ENCODE measurements at places on chromosomes 1 and 21.

- DNase-seq = no peak
Measured at GRCh38 chr1:10424034-10424433, 6.2 kb upstream of the CENPS start.

- no peak for DNase-seq
Measured at GRCh38 chr1:230368363-230368762, 57.8 kb downstream of the PGBD5 start.

DNA sequence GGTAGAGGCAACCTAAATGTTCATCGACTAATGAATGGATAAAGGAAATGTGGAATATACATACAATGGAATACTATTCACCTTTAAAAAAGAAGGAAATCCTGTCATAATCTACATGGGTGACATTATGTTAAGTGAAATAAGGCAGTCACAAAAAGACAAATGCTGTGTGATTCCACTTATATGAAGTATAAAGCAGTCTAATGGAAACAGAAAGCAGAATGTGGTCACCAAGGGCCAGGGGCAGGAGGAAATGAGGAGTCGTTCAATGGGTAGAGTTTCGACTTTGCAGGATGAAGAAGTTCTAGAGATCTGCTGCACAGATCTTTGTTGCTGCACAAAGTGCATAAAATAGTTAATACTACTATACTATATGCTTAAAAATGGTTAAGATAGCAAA lies 7.8 kb downstream of the DIPK1A start:
- no peak for DNase-seq

GRCh38 chr1:108034396-108034795 lies 69.4 kb upstream of the VAV3 start:
- no peak for DNase-seq

GRCh38 chr1:229625071-229625914 lies 629 bp downstream of the TAF5L start:
- peak; percentile 10 for DNase-seq

DNA sequence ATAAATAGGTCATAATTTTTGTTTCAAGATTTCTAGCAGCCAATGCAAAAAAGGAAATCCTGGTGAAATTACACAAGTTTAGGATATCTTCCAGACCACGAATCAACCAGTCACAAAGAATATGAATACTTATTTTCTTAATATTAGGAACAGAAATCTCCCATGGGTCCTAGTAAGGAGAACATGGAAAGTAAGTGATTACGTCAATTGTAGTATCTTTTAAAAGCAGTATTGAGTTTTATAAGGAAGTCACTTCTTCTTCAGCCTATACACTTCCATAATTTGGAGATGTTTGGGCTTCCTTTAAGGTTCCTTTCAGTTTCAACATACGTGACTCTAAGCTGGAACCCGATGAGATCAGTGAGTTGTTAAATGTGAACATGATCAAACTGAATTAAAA lies 534.5 kb downstream of the USP25 start:
- DNase-seq = no peak

DNA sequence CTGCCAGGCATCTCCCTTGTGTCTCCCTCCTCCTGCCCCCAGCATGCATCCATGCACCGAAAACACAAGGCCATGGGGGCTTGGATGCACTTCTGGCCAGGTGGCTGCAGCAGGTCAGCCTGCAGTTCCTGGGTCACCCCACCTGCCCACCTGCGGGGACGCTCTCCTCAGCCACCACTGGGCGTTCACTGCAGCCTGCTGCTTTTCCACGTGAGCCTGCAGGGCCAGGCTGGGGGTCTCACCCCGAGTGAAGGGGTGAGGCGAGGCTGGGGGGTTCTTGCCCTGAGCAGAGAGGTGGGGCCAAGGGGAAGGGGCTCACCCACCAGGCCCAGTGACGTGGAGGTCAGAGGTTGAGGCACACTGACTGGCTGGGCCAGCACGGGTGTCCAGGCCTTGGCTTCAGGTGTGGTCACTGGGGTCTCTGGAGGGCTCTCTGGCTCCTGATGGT lies 64.6 kb downstream of the WNT9A start:
- DNase-seq = no peak

- DNase-seq = peak; percentile 5
Measured at GRCh38 chr1:77282866-77283539, 1.2 kb downstream of the AK5 start.

DNA sequence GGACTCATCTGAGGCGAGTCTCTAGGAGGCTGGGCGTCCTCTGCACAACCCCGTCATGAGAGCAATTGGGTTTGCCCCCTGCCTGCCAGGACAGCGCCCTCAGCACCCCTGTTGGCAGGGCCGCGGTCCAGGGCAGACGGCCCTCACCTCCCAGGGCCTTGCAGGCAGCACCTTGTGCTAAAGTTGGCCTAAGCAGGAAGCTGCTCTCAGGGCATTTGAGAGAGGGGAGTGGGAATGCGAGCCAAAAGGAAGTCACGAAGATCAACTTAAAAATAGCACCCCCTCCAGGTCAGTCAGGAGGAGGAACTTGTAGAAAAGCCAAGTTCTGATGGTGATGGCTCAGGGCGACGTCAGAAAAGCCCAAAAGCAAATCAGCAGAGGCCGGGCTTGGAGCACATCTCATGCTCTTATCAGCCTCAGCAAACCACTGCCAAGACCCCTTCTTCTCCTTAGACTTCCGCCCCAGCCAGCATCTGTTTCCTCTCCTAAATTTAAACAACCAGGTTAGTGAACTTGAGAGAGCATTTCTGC lies 12.6 kb upstream of the ADORA3 start:
- no peak for DNase-seq

DNA sequence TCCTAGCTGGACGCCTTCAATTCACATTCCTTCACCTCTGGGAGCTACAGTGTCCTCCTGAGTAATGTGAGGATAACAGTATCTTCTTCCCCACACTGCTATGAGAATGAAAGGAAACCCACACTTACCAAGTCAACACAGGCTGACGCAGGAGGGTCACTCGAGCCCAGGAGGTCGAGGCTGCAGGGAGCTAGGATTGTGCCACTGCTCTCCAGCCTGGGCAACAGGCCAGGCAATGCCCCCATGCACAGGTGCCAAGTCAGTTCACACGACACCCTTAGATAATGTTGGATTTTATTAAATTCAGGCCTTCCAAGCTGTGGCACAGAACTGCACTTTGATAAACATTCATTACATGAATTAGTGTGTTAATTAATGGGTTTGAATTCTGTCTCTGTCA lies 31.9 kb downstream of the MATN1 start:
- no peak for DNase-seq

- no peak for DNase-seq
Measured at GRCh38 chr21:38478782-38479181, 19.5 kb downstream of the ERG start.

DNA sequence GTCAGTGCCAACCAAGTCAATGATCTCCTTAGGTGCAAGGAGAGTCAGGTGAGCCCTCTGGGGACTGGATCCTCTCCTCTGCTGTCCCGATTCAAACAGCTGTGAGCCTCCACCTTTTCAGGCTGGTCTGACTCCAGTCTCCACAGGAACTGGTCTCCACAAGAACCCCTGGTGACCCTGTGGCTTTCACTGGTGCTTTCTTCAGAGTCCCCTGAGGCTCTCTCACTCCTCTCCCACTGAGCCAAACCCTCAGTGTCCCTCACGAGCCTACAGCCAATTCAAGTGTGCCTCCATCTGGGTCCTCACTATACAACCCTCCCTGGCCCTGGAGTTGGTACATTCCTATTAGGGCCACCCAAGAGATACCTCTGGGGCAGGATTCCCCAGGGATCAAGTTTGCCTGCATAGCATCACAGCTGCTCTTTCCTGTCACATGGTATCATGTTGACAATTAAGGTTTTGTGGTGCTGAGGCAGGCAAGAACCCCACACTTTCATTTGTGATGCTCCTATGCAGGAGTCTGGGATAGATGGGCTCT lies 5.2 kb upstream of the NGF start:
- DNase-seq = no peak

- no peak for DNase-seq
Measured at GRCh38 chr1:212255705-212256307, 29.4 kb upstream of the PPP2R5A start.

DNA sequence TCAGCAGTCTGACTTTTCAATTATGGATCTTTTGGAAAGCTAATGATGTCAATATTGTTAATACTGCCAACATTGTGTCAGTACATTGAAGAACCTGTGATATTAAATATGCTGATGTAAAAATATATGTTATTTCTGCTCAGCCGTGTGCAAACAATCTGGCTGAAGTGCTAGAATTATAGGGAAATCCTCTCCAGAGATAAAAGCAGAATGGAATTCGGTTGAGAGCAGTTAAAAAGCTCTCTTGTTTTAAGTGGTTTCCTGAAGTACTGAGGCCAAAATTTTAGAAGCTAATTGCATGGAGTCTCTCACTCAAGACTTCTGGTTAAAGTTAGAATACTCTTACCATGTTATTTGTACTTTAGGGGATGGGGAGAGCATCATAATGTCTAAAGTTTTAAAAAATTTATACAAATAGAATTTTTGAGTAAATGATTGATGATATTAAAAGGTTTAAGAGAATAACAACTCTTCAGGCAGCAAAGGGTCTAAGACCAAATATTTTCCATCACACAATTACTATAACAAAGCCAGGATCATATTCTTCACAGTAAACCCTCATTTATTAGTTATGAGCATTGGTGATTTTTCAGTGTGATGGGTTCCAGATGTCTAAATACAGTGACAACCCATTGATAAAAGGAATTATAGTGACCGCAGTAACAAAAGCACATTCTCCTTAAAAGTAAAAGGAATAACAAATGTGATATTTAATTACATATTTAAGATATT lies 834.2 kb upstream of the CXADR start:
- no peak for DNase-seq

DNA sequence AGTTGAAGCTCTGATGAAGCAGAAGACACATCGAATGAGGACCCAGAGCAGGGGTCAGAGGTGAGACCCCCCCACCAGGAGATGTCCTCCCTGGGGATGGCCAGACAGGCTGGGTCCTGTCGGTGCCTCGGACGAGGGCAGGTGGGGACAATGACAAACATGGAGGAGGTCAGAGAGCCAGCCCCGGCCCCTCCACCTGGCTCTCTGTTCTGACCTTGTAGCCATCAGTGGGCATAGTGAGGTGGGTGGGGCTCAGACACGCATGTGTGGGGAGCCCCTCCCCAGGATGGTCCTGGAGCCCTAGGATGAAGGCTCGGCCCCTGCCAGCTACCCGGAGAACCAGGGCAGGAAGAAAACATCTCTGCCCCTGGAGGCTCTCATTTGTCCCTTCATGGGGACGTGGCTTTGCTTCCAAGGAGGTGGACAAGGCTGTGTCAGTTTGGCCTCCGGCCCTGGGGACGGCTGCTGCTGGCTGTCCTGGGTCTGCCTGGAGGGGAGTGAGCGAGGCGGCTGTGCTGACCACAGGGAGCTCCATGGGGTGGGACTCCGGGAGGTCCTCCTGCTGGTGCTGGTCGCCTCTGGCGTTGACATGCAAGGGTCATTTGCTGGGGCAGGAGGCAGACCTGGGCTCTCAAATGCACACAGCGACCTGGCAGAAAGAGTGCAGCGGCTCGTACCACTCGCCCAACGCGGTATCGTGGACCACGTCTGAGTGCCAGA lies 2.6 kb downstream of the KRTAP10-6 start:
- no peak for DNase-seq

DNA sequence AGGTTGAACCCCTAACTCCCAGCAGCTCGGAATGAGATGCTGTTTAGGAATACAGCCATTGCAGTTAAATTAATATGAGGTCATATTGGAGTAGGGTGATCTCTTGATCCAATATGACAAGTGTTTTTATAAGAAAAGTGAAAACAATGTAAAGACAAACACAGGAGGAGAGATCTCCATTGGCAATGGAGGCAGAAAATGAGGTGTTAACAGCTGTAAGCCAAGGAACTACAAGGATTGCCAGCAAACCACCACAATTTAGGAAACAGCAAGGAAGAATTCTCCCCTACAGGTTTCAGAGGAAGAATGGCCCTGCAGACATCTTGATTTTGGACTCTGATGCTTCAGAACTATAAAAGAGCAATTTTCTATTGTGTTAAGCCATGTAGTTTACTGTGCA lies 774.3 kb downstream of the MRPL39 start:
- no peak for DNase-seq

GRCh38 chr1:178969226-178969987 lies 56.3 kb upstream of the FAM20B start:
- DNase-seq = no peak

GRCh38 chr1:42943166-42943565 lies 15.5 kb downstream of the SLC2A1 start:
- peak; percentile 13 for DNase-seq

DNA sequence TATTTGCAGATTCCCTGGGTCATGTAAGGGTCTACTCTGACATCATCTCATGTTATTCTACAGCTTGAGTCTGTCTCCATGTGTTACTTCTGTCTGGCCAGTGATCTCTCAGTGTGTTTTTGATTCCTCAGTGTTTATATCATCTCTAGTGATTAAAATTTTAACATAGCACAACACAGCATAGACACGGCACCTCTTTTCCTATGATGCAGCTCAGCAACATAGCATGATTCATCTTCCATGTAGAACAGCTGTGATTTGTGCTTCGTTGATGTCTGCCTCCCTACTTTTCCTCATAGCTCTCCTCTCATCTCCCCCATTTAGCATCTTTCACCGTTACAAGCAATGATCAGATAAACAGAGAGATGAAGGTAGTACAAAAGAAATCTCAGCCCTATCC lies 163.9 kb upstream of the DPT start:
- no peak for DNase-seq

DNA sequence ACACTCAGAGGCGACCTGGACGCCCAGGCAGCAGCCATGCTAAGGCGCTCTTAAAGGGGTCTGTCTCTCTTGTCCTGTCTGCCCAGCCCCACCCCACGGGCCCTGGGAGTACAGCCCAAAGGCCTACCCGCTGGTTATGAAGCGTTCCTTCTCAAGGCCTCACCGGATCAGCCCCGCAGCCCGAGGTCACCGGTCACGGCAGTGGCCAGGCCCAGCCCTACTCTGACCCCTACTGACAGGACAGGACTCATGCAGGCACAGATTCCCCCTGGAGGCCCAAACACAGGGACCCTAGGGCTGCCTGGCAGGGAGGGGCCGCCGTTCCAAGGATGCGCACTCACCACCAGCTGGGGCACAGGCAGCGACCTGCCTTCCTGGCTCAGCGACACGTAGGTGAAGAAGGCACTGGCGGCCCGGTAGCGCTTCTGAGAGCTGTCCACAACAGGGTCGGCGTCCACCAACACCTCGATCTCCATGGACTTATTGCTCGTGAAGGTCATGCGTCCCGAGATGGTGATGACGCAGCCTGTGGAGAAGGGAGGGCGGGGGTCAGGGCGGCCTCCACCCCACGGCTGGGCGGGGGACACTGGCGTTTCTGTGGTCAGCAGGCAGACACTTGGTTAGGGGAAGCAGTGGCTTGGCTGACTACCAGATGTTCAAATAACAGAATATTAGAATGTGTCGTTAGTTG lies 20.0 kb upstream of the GPR153 start:
- DNase-seq = no peak

- peak; percentile 73 for DNase-seq
Measured at GRCh38 chr1:108559215-108560186, at the start of gene EEIG2. Gene EEIG2, plus strand, starts transcription at chr1:108560100. Its CDS starts 329 bp downstream, at chr1:108560429.
